ENCODE measurements at places on chromosomes 12 and 14.
A peak's percentile ranks its signal among the peaks of the same experiment; 100 is the strongest.

DNA sequence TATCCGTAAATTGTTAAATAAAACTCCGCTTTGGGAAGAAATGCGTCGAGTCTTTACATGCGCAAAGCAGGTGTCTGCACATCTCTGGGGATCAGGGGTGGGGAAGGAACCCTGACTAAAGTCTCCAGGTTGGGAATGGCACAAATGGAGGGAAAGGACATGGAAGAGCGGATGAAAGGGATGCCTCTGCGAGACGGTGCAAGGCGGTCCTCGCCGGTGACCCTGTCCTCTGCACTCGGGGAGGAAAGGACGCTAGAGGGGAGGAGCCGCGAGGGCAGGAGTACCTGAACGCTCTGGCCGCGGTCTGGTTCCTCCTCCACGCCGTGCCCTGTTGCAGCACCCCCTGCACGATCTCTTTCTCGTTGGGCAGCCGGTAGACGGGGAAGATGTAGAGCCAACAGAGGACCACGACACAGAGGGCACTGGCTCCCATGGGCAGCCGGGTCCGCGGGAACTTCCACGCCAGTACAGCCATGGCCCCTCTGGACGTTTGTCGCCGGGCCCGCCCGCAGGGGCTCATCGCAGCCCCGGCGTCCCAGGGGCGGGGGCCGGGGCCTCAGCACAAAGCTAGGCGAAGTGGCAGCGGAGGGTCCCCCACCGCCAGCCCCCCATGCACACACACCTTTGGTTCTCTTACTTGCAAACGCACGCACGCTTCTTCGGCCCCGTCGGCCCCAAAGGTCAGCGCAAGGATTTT, 646 bp downstream of the ST8SIA1 start:
- DNase-seq: no peak

DNA sequence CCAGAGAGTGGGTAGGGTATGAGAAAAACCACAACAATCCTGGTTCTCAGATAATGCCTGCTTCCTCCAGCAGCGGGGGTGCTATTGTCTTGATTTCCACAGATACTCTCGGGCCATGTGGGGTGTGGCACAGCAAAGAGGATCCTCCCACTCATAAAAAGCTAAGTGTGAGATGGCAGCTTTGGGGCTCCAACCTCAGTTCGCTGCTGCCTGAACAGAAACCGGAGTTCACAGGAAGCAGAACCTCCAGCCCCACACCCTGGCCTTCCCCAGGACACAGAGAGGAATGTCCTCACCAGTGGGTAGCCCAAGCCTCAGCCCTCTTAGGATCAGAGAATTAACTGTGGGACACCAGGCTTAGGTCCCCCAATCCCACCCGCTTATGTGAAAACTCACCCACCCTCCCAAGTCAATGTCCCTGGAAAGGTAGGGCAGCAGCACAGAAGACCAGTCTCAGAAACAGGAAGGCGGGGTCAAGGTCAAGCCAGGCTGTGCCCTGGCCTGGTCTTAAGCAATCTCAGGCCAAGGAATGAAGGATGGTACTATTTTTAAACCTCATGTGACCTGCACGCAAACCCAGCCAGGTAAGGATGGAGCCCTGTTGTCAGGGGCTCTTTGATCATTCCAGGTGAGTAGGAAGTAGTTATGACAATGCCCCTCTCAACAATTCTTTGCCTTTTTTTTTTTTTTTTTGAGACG, 9.0 kb downstream of the KCTD10 start:
- peak; percentile 75 for DNase-seq

DNA sequence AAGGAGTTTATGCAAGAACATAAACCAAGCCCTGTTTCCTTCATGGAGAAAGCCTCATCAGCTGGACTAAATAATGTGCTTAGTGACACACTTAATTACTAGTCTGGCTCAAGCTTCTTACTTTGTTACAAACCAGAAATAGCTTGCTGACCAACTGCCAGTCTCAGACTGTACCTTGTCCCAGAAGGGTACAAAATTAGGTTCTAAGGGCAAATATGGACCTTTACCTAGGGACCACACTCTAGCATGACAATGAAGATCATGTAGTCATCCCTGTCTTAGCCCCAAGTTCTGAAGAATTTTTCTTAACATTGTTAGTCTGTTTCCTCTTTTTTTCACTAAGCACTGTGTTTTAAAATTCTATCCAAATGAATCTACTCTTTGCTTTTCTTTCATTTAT, 2.2 kb downstream of the AMN1 start:
- DNase-seq: no peak

GRCh38 chr12:56833780-56834179, 70.7 kb downstream of the HSD17B6 start:
- peak; percentile 7 for DNase-seq

- DNase-seq: peak; percentile 83
These were observed 4.5 kb upstream of the MIA2 start for GRCh38 chr14:39229222-39229543.

GRCh38 chr14:53151523-53152183, 1.5 kb downstream of the DDHD1 start:
- peak; percentile 78 for DNase-seq

DNA sequence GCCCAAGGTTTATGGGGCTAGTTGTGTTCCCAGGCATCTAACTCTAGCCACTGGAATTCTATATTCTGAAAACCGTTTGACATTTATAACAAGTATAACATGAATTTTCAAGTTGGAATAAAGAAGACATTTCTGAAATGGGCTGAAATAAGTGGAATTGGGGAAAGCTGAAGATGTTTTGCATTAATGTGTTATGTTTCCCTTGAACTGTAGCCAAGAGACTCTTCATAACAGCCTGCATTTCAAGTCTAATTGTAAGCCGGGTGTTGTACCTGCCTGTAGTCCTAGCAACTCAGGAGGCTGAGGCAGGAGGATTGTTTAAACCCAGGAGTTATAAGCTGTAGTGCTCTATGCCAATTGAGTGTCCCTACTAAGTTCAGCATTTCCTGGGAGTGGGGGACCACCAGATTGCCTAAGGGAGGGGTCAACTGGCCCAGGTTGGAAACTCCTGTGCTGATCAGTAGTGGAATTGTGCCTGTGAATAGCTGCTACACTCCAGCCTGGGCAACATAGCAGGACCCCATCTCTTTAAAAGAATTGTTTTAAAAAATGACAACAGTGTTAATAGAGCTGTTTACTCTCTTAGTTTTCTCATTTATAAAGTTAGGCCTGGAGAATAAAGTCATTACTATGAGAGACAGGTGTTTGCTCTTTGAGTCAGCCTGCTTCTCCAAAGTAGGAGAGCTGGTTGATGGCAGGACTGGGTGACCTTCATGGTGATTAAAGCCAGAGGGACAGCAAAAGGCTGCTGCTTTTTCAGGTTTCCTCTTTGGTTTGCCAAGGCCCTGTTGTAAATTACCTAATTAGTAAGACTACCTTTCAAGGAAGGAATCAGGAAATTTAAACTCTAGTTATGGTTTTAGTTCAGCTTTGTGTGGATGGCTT, 483.6 kb upstream of the RGS6 start:
- no peak for DNase-seq

DNA sequence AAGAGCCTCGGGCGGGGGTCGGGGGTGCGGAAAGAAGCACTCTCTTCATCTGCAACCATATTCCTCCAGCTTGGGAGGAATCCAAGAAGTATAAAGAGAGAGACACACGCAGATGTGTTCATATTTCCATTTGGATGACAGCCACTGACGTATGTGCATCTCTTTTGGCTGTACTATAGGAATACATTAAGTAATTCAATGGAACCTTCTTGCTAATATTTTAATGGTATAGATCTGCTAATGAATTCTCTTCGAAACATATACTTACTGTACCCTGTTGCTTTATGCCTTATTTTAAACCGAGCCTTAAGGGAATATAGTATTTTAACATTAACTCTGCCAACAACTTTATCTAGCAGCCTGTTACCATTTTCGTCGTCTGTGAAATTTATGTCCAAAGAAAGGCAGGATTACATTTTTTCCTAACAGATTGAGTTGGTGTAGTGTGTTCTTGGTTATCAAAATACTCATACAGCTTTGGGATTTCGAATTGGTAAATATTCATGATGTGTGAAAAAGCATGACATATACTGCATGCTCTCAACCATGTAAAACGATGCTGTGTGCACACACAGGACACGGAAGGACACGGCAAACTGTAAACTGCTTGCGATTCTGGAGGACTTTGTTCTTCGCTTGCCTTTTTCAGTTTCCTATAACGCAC, 84.5 kb downstream of the CCDC88C start:
- no peak for DNase-seq

DNA sequence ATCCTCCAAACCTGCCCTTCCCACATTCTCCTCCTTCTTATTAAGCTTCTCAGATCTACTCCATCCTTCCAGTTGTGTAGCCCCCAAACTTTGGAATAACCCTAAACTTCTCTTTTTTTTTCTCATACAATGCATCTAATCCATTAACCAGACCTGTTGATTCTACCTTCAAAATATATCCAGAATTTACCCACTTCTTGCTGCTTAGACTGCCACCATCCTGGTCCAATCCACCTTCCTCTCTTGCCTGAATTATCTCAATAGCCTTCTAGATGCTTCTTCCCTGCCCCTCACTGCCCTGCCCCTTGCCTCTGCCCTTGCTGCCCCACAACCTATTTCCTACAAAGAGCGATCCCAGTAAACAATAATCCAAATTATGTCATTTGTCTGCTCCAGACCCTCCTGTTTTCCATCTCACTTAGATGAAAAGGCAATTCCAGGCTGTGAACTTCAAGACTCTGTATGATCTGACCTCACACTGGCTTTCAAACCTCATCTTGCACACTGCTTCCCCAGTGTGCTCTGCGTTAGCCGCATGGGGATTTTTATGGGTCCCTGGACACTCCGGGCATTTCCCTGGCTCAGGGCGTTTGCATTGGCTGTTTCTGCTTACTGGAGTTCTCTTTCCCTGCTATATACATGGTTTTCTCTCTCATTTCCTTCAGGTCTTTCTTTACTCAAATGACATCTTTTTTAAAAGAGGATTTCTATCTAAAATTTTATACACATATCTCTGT, 42.6 kb upstream of the HIF1A start:
- peak; percentile 44 for DNase-seq

- no peak for DNase-seq
These were observed 2.5 kb upstream of the SOS2 start for GRCh38 chr14:50233951-50234250.

- DNase-seq: no peak
These were observed 154.2 kb downstream of the CRADD start for GRCh38 chr12:93831374-93831773.

GRCh38 chr12:3833670-3834310, 39.4 kb downstream of the PARP11 start:
- no peak for DNase-seq

GRCh38 chr14:33561488-33562175, 389.2 kb downstream of the EGLN3 start:
- DNase-seq: no peak

- no peak for DNase-seq
These were observed 8.8 kb upstream of the EGLN3 start for GRCh38 chr14:33959692-33960151.

DNA sequence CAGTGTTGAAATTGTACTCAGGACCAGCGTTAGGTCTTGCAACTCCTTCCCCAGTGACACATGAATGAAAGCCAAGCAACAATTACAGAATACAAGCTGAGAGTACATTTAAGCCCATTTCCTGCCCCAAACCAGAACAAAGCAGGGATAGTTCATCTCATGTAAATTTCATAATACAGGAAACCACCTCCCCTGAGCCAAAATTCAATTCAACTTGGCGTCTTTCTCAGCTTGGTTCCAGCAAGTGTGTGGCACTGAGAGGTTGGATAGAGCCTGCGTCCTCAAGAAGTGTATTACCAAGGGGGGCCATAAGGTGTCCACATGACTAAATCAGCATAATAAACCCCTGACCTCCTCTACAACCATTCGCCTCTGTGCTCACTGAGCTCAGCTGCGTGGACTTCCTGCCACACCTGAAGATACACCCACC, 278.9 kb upstream of the CRY1 start:
- DNase-seq: peak; percentile 29

DNA sequence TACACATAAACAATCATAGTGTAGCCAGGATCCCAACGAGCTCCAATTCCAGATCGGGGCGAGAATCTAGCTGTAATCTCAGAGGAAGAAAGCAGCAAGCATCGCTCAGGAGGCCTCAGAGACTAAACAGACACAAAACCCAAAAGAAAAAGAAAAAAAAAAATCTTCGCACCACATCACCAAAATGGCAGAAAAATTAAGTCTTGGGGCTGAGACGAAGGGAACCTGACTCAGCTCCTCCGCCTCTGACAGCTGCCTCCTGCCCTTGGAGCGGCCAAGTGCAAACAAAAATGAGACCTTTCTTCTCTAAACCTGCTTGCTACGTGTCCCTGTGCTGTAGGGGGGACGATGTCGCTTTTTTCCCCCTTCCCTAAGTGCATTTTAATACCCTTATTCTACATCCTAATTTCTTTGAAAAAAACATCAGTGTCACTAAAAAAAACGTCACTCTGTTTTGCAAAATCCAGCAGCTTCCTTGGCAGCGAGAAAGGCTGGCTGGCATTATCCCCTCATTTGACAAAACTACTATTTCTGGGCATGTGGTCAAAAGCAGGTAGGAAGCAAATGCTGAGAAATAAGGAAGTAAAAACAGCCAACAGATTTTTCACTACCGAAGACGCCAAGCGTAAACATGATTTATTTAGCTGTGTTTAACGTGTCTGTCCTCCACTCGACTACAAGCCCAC, 30.5 kb downstream of the BCL11B start:
- no peak for DNase-seq

DNA sequence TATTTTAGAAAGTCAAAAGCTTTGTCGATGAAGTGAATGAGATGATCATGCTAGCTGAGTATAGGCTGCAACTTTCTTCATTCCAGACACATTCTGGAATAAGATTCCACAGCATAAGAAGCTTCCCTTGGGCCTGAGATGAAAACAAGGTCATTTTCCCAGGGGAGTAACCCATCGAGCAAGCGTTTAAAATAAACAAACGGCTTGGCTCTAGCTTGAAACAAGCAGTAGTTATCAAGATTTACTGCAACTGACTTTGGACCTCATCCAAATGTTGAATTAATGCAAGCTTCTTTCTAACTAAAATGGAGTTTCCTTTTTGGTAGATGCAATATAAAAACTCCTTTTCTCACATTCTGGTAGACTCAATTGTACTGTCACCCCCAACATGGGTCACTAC, 23.0 kb downstream of the KCNJ8 start:
- DNase-seq: peak; percentile 28

- DNase-seq: peak; percentile 89
These were observed 58.3 kb upstream of the EEA1 start for GRCh38 chr12:92987362-92987761.

- DNase-seq: no peak
These were observed 37.3 kb upstream of the BCL11B start for GRCh38 chr14:99309220-99309766.

GRCh38 chr14:79600406-79600805, 610.9 kb downstream of the DIO2 start:
- DNase-seq: no peak

DNA sequence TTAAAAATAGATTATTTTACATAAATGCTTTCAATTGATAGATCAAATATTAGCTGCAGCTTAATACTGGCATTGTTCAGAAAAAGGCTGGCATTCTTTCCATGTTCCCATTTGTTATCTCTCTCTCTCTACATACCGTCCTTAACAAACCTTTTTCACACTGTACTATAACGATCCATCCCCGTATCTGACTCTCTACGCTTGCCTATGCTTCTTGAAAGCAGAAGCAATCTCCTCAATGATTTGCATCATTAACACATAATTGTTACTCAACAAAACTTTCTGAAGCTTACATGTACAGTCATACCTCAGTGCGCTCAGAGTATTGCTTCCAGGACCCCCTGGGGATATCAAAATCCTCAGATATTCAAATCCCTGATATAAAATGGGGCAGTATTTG, 89.7 kb downstream of the TMTC1 start:
- no peak for DNase-seq
